ENCODE measurements at places on chromosomes 16 and 17. TPM values are rescaled to one million over a fixed set of nuclear protein-coding genes. Genes with fewer than 3 reads are reported as not detected.

The TEX14 gene
- total RNA-seq, result 0.11 TPM

The PLLP gene
- 0.12 TPM for total RNA-seq

The CLEC18A gene
- total RNA-seq, result 0.22 TPM

The PRSS21 gene
- 3.4 TPM for total RNA-seq

The SALL1 gene
- 6.0 TPM for total RNA-seq

The SOX8 gene
- under 0.01 TPM for total RNA-seq

The AHSP gene
- total RNA-seq, result not detected

The CNTD1 gene
- total RNA-seq, result 0.37 TPM

The SPECC1 gene
- 21.2 TPM for total RNA-seq

The DNAI2 gene
- not detected for total RNA-seq

The FOXL1 gene
- 36.7 TPM for total RNA-seq

The FOXF1 gene
- 7.2 TPM for total RNA-seq

The SCGB1C2 gene
- total RNA-seq, result not detected

The ARHGDIG gene
- 0.12 TPM for total RNA-seq

The CDYL2 gene
- 10.3 TPM for total RNA-seq

All from uterine smooth muscle cell (primary cell).